GM12865 (cell line): ENCODE measurements at places on chromosomes 2 and 18.

DNA sequence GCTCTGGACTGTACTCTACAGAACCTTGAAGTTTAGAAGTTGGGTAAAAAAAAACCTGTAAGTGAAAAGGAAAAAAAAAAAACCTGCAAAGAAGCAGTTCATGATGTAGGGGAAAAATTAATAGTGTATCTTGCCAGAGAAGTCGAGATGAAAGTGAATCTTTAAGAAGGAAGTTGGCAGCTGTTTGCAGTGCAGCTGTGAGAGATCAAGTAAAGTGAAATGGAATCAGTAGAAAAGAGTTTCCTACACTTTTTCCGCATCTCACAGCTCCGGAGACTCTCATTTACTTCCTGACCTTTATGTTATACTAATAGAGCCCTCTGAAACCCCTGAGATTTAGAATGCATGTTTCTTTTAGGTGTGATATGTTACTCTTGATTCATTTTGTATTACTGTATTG is 19.2 kb downstream of the RNMT start:
- DNase-seq, result no peak

- no peak for DNase-seq
Observed at GRCh38 chr18:37967261-37967660, 401.7 kb upstream of the CELF4 start.

DNA sequence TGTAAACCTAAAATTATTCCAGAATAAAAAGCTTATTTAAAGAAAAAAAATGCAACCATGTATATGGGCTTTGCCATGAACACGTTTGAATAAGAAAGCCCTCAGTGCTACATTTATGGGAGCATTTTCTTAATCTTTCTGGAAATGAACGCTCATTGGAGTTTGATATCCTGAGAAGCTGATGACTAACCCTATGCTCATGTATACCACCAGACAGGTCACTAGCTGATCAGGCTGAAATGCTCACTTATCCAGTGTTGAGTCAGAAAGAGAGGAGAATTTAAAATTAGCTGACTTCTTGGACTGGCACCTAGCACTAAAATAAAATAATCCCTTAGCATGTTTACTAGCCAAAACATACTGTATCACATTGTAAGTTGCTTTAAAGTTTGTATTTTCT is 254.9 kb upstream of the SIX3 start:
- no peak for DNase-seq

- DNase-seq, result peak; percentile 39
Observed at GRCh38 chr2:33583194-33583938, 15.7 kb downstream of the FAM98A start.

GRCh38 chr2:43265421-43265820 is 39.0 kb upstream of the ZFP36L2 start:
- no peak for DNase-seq

GRCh38 chr2:213150315-213151097 is 906 bp downstream of the IKZF2 start:
- peak; percentile 41 for DNase-seq

DNA sequence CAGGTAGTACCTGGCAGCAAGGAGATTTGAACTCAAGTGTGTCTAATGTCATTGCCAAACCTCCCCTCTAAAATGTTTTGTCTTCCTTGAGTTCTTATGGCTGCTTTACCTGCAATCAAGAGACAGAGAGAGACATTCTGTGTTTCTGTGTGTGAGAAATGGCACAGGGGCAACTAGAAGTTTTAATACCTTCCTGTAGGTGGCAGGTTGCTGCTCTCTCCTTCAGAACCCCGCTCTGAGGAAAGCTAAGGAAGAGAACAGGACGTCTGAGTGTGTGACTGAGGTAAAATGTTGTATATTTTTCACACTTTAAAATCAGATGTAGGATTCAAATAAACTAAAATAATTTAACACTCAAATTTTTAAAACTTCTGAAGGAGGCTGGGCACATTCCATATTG is 19.2 kb downstream of the DTNA start:
- peak; percentile 45 for DNase-seq

DNA sequence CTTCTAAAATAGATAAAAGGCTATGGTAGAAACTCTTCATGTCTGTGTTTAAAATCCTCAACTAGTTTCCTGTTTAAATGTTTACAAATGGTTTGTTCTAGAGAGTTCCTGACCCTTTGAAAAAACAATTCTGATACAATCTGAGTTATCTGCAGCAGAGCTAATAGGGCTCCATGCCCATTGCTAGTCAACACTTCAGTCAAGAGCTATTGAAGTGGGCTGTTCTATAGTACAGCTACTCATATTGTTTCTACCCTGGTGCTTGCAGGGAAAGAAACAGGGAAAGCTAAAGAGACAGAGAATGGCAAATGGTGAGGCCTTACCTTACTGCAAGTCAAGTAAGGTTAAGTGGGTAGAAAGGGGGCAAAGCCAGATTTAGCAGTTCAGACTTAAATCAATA is 112.3 kb upstream of the CAVIN2 start:
- no peak for DNase-seq
